ENCODE measurements at places on chromosomes 16 and 17.

- no peak for DNase-seq
Observed at GRCh38 chr17:36934144-36934691, 3.1 kb upstream of the LHX1 start.

- DNase-seq = peak; percentile 38
Observed at GRCh38 chr17:8057691-8058114, 18.8 kb downstream of the ALOX15B start.

DNA sequence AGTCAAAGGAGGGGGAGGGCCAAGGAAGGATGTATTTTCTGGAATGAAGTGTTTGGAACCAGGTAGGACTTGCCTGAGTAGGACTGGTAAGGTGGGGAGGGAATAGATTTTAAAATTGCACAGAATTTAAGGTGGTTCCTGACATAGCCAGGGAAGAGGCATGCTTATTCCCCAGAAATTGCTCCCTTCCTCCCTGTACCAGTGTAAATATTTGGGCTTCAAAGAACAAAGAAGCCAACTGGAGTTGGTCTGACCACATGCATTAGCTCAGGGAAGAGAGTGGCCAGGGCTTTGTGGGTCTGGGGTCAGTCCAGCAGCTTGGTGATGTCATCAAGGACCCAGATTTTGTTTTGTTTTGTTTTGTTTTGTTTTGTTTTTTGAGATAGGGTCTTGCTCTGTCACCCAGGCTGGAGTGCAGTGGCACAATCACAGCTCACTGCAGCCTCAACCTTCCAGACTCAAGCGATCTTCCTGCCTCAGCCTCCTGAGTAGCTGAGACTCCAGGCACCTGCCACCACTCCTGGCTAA, 9.3 kb upstream of the MRTFB start:
- DNase-seq = no peak

DNA sequence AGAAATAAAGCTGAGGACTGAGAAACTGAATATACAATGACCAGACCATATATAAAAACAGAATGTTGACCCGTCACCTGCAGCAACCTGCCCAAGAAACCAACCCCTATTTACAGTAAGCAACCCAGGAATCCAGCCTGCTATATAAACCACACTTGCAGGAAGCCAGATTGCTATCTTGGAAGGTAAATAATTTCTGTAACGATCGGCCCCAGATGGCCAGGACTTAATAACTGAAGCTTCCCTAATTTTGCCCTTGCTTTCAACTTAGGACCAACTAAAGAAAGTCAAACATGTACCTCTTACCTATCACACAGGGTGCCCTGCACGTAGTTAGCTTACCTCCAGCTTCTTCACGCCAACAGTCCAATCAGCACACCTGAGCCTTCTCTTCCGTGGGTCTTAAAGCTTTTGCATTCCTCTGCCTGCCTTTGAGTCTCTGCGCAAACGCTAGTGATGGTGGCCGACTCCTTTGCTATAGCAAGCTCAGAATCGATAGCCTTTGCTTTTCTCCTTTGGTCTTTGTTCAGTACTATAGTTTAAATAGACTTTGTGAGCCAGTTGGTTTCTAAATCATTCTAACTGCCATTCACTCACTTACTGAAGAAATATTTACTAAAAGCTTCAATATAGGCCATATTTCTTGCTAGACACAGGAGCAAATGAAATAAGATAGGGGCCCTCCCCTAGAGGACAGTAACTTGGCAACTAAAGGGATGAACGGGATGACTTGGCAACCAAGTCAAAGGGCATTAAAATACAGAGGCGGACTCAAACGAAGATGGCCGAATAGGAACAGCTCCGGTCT, 31.3 kb downstream of the MPHOSPH6 start:
- no peak for DNase-seq

DNA sequence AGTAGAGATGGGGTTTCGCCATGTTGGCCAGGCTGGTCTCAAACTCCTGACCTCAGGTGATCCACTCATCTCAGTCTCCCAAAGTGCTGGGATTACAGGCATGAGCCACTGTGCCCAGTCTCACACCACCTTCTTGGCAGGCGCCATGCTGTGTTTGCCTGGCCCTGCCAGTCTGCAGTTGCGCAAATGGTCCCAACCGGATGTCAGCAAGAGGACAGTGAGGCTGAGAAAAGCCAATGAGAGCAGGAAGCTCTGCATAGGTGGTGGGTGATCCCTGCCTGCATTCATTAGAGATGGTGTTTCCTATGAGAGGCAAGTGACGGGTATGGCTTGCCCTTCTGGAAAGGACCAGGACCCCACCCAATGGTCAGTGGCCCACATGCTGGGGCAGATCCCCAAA, 59.3 kb downstream of the PECAM1 start:
- no peak for DNase-seq

DNA sequence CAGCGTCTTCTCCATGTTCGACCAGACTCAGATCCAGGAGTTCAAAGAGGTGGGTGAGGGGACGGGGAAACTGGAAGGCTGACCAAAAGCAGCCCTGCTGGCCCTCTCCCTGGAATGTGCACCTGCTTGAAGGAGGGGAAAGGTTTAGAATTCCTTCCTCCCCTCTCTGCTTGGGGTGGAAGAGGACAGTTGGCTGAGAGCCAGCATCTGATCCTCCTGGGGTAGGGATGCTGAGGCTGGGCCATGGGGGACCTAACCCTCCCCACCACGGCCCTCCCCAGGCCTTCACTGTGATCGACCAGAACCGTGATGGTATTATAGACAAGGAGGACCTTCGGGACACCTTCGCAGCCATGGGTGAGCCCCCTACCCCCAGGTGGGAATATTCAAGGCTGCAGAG, 1.3 kb downstream of the MYL11 start:
- no peak for DNase-seq

DNA sequence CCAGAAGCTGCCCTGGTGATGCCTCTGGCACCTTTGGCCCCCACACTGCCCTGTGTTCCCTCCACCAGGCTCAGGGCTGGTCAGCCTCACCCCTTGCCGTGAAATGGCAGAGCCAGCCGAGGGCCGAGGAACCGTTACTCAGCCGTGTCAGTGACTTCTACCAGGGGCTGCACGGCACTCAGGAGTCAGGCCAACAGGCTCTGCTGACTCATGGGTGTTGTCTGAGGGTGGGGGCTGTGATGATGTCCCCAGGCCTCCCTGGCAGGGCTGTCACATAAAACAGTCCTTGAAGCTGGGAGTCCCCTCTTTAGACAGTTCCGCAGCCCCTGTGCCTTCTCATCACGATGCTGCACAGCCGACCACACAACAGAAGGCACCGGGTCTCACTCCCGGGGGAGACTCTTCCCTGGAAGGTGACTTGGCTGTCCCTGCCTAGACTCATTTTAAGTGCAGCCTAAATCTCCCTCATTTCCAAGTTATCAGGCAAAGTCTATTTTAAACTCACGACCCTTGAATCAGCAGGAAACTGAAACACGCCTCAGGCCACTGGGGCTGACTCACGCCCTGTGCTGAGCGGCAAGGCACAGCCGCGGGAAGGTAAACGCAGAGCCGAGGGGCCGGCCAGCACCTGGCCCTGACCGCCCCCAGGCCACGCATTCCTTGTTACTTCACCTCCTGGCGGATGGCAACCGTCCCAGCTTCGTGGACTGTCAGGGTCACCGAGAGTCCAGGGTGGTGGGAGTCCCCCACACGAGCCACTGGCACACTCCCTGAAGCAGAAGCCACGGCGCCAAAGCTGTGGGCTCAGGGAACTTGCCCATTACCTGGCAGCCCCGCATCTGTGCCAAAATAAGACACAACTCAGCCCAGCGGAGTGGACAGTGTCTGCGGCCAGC, 102.6 kb downstream of the ZNF778 start:
- peak; percentile 41 for DNase-seq

- no peak for DNase-seq
Observed at GRCh38 chr17:61457226-61457983, 5.2 kb downstream of the TBX4 start.

- DNase-seq = no peak
Observed at GRCh38 chr17:47686664-47687327, 7.2 kb upstream of the TBKBP1 start.

GRCh38 chr17:58756246-58757161, 850 bp downstream of the PPM1E start:
- DNase-seq = no peak

DNA sequence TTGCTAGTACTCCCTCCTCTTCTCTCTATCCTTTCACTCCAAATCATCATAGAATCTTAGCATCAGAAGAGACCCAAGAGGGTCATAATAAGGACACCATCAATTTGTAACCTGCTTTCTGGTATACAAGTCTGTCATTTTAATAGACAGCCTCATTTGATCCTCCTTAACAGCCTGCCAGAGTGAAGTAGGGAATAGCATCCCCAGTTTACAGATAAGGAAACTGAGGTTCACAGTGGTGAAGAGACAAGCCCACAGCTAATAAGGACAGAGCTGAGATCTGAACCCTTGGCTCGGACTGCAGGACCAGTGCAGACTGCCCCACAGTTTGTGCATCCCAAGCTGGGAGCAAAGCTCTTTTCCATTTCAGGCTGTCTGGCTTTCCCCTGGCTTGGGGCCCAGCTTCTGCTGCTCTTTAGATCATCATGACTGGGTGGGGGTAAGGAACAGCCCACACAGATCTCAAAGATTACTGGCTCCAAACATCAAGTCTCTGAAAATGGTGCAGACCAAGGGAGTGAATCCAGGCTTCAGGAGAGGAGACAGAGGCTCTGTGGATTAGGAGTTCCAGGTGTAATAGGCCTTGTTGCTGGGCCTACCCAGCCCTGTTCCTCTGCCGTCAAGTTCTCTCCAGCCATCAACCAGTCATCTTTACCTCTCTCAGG, 10.3 kb upstream of the IGFBP4 start:
- no peak for DNase-seq

DNA sequence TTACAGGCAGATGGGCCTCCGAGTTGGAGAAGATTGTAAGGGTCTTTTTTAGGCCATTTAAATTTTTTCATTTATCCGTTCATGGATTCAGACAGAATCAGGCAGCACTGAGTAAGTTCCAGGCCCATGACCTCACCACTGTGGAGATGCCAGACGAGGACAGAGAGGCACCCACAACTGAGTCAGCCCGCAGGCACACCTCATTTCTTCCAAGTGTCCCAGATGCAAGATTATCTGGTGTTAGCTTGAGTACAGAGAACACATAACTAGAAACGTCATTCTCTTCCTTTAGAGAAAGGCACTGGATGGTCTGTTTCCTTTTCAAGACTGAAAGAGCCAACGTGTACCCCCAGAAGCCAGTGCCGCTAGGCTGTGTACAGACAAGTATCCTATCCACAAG, 16.9 kb downstream of the CLEC16A start:
- no peak for DNase-seq

DNA sequence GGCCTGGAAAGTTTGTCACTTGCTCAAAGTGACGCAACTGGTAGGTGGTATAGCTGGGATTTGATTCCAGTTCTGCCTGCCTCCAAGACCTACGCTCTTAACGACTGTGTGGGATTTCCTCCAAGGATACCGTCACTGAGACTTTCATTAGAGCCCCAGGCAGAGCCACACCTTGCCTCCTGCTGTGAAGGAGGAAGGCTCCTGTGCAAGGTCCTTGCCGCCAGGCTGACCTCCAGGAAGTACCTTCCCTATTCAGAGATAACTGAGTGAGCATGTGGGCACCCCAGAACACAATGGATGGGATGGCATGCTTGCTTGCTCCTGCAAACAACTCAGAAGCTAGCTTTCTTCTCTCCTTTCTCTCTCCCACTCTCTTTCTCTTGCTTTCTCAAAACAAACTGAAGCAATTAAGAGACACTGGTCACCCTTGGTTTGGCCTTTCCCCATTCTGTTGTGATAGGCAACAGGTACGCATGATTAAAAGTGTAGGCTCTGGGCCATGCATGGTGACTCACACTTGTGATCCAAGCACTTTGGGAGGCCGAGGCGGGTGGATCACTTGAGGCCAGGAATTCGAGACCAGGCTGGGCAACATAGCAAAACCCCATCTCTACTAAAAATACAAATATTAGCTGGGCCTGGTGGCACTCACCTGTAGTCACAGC, 30.7 kb downstream of the CACNG3 start:
- no peak for DNase-seq

- DNase-seq = no peak
Observed at GRCh38 chr17:77441940-77442339, 301.2 kb downstream of the SEC14L1 start.

DNA sequence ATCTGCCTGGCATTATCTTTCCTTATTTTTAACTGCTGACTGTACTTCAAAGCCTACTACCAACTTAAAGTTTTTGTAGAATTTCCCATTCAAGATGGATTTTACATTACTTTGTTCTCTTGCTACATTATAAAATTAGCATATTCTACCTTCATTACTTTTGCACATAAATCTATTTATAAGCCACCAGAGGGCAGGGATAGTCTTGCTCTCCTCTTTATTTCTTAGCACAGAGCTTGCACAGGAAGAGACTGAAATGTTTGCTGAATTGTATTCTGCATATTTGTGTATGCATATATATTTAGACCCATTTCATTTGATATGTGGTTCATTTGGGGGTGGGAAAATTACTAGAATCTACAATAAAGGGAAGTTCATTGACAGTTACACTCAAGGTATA, 108.0 kb downstream of the SKAP1 start:
- DNase-seq = no peak

All from activated gamma-delta T cell treated with Interleukin-2 at 50 U/mL for 16 hours (primary cell).